ENCODE measurements at places on chromosomes 7 and 10.

GRCh38 chr7:124489925-124490324, 275.7 kb downstream of the GPR37 start:
- no peak for DNase-seq

- DNase-seq, result no peak
Measured at GRCh38 chr7:93575555-93576399, 1.3 kb upstream of the CALCR start.

DNA sequence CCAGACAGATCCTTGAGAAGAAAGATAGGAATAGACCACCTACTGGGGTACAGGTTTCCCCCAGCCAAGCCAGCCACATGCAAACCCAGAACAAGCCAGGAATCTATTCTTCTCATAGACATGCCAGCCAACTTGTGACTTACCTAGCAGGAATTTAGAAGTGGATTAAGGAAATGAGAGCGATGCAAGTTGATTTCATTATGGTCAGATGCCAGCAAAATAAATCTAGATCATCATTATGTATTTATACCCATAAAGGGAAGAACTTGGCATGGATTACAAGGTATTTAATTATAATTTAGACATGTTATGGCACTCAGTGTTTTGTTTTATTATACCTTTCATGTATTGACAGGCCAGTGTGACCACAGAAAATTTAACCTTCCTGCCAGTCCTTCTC, 32.8 kb downstream of the SLC35G1 start:
- no peak for DNase-seq

- no peak for DNase-seq
Measured at GRCh38 chr10:114239117-114239993, at the start of gene VWA2. VWA2 (plus strand) TSS chr10:114239254; CDS start chr10:114248714, 9,460 bp downstream.

- DNase-seq, result peak; percentile 11
Measured at GRCh38 chr10:120600871-120601649, 144.0 kb downstream of the PLPP4 start.

DNA sequence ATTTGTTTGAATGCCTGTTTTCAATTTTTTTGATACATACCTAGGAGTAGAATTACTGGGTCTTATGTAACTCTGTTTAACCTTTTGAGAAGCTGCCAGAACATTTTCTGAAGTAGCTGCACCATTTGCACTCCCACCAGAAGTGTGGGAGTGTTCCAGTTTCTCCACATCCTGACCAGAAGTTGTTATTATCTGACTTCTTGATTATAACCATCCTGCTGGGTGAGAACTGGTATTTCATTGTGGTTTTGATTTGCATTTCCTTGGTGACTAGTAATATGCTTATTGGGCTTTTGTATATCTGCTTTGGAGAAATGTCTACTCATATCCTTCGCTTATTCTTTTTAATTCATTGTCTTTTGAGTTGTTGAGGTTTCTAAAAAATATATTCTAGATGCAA, 117.2 kb upstream of the GLCCI1 start:
- DNase-seq, result peak; percentile 15

DNA sequence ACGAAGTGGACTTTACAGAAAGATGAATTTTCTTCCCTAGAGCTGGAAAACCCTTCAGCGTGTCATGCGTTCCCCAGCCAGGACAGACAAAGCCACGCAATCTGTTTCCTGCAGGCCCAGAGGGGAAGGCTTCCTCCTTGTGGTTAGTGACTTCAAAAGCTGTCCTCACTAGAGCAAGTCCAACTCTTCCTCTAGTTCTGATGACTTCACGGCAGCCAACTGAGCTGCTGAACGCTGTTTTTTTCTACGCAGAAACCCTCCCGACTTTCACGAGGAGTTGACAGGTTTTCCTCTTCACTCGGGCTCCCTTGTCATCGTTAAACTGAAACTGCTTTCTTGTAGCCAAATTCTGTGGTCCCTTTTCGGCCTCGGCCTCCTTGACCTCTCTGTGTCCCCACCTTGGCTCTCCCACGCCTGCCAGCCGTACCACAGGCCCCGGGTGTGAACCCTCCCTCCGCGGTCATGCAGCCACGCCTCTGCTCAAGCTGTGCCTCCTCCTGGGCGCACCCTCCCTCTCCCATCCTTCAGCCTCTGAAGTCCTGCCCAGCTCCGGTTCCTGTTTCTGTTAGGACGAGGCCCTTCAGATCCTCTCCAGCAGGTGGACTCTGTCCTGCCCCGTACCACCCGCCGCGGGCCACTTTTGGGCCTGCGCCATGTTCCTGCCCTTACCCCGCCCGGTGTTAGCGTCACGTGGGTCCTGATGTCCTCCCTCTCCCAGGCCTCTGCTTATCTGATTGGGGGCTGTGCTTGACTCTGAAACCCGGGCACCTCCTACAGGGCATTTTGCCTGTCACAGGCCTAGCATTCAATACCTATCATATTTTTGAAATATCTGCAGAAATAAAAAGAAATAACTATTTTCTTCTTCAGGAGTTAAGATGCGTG, 39.3 kb downstream of the CUX1 start:
- peak; percentile 44 for DNase-seq
